Adipose tissue (tissue), 3 donors: ENCODE measurements at places on chromosomes 3 and 15. TPM values are rescaled to one million over a fixed set of nuclear protein-coding genes. Genes with fewer than 3 reads are reported as not detected.

The SI gene
- polyA plus RNA-seq = 0.12 TPM

The XCR1 gene
- polyA plus RNA-seq = not detected

The UQCC5 gene
- polyA plus RNA-seq = 11.3 TPM

The CHRFAM7A gene
- 0.92 TPM for polyA plus RNA-seq

The IQCF5 gene
- not detected for polyA plus RNA-seq

The CCR4 gene
- polyA plus RNA-seq = 0.07 TPM

The SNTN gene
- 0.06 TPM for polyA plus RNA-seq

The GAP43 gene
- 0.38 TPM for polyA plus RNA-seq

The CEMIP gene
- polyA plus RNA-seq = 1.5 TPM

The CLEC3B gene
- 202 TPM for polyA plus RNA-seq

The MORF4L1 gene
- 111 TPM for polyA plus RNA-seq

The FBXL22 gene
- 0.79 TPM for polyA plus RNA-seq

The NEK10 gene
- 0.34 TPM for polyA plus RNA-seq

The SOX14 gene
- not detected for polyA plus RNA-seq

The CD200R1 gene
- 1.8 TPM for polyA plus RNA-seq

The SCAMP5 gene
- polyA plus RNA-seq = 1.5 TPM

The NR2E3 gene
- 0.10 TPM for polyA plus RNA-seq

The CCDC54 gene
- polyA plus RNA-seq = not detected

The CADM2 gene
- 0.34 TPM for polyA plus RNA-seq

The SNUPN gene
- polyA plus RNA-seq = 10.0 TPM

The XXYLT1 gene
- 4.6 TPM for polyA plus RNA-seq

The PLA2G4F gene
- polyA plus RNA-seq = 0.09 TPM

The AMIGO3 gene
- 0.88 TPM for polyA plus RNA-seq

The RLBP1 gene
- polyA plus RNA-seq = not detected

The STXBP5L gene
- polyA plus RNA-seq = 0.13 TPM

The ZDHHC3 gene
- 17.6 TPM for polyA plus RNA-seq

The IL16 gene
- polyA plus RNA-seq = 2.4 TPM

The HYAL1 gene
- polyA plus RNA-seq = 19.0 TPM

The RASGRF1 gene
- polyA plus RNA-seq = 0.13 TPM

The ITIH1 gene
- 0.37 TPM for polyA plus RNA-seq

The EPHA3 gene
- 0.84 TPM for polyA plus RNA-seq

The SPTBN5 gene
- polyA plus RNA-seq = 0.58 TPM

The NPHP3 gene
- 21.0 TPM for polyA plus RNA-seq

The TRIM42 gene
- polyA plus RNA-seq = not detected

The NPAP1 gene
- 0.03 TPM for polyA plus RNA-seq

The CYP19A1 gene
- 2.7 TPM for polyA plus RNA-seq

The PIGZ gene
- polyA plus RNA-seq = 7.7 TPM

The EIF2A gene
- 66.7 TPM for polyA plus RNA-seq

The RTP3 gene
- not detected for polyA plus RNA-seq

The GABRG3 gene
- not detected for polyA plus RNA-seq

The ETV5 gene
- 2.9 TPM for polyA plus RNA-seq

The NISCH gene
- polyA plus RNA-seq = 27.5 TPM

The KCNH8 gene
- polyA plus RNA-seq = 0.43 TPM

The LTK gene
- 0.86 TPM for polyA plus RNA-seq

The ADAMTSL3 gene
- polyA plus RNA-seq = 2.3 TPM
